ENCODE measurements at places on chromosomes 6 and 20.

- DNase-seq = no peak
Measured at GRCh38 chr6:141824350-141824749, 308.4 kb upstream of the GJE1 start.

- no peak for DNase-seq
Measured at GRCh38 chr6:169847141-169847674, 95.8 kb downstream of the ERMARD start.

- DNase-seq = no peak
Measured at GRCh38 chr6:122202576-122203137, 196.8 kb upstream of the HSF2 start.

GRCh38 chr6:157516319-157517026, 135.5 kb downstream of the ZDHHC14 start:
- DNase-seq = no peak

DNA sequence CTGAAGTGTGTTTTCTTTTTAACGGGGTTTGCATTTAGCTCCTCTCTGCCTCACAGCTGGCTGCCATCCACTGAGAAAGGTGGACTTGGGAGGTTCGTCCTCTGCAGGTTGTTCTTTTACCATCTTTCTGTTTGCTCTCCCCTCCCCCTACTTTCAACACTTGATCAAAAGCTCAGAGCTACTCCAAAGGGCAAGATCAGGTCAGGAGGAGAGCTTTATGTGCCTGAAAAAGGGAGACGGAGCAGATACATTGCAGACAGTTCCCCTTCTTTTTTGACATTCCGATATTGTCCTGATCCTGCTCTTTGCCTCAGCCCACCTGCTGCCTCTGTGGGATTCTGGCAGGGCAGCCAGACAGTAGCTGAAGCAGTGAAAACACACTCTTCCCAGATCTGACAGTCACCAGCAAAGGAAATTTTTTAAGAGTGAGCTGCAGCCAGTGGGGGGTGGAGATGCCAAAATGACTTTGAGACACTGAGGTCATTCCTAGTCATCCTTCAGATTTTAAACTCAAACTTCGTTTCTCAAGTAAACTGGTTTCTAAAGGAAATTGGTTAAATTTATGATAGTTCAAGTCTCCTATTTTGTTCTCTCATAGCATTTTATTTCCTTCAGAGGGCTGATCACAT, 26.5 kb downstream of the SMLR1 start:
- no peak for DNase-seq

GRCh38 chr6:128129679-128130078, 228.8 kb upstream of the THEMIS start:
- no peak for DNase-seq

GRCh38 chr20:47854687-47855212, 69.5 kb upstream of the SULF2 start:
- DNase-seq = no peak

DNA sequence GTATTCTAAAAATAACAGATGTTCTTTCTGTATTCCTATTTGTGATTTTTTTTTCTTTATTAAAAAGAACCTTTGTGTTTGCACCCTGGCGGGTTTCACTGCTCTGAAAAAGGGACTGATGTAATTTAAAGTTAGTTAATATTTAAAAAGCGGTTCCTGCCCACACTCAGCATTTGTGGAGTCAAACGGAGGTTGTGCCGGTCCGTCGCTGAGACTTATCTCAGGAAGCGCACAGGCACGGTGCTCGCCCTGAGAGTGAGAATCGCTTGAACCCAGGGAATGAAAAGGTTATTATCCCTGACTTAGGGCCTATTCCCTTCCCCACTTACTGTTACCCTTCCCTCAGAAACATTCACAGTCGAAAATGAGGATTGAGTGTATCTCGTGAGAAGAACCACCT, 366.7 kb downstream of the THBS2 start:
- no peak for DNase-seq

DNA sequence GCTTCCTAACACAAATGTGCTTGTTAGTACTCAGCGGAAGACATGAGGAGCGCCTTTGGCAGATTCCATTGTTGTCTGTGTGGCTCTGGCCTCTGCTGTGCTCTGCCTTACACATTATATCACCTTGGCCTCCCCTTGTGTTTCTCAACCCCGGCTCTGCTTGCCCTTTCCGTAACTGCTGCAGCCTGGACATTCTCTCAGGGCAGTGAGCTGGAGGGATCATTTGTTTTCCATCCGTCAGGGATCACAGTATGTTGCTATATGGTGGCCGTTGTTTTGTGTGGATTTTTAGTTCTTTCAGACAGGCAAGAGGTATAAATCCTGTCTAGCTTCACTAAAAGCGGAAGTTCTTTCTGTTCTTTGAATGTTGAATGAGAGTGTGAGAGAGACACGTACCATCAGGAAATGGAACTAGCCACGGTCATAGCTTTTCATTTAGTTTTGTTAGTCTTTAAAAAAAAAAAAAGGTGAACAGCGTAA, 175.1 kb downstream of the JARID2 start:
- DNase-seq = no peak

DNA sequence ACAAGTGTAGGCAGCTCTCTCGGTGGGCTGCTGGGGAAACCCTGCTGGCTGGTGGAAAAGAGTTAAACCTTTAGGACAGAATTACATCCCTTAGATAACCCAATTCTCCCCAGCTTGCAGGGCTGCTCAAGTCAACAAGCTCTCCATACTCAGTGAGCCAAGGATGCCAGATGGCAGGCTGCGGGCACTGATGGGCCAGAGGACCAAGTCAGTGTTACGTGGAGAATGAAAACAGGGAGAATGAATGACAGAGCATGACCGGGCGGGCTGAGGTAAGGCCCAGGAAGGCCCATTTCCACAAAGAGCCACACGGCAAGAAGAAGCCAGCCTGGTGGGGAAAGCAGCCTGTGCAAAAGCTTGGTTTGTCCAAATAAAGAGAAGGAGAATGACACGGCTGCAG, 58.7 kb upstream of the CD93 start:
- no peak for DNase-seq

GRCh38 chr6:108944707-108945680, 96.8 kb downstream of the ARMC2 start:
- DNase-seq = no peak

- no peak for DNase-seq
Measured at GRCh38 chr6:36246506-36247268, 23.2 kb upstream of the PNPLA1 start.

DNA sequence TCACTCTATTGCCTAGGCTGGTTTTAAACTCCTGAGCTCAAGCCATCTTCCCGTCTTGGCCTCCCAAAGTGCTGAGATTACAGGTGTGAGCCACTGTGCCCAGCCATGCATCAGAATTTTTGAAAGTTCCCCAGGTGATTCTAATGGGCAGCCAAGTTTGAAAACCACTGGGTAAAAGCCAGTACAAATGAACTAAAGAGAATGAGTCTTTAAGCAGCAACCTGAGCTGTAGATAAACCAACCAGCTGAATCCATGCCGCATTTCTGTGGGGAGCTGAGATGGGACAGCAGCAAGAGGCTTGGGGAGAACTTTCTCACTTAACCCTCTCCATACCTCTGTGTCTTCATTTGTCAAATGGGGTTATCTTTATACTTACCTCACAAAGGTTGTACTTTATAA, 67.5 kb downstream of the VEGFA start:
- no peak for DNase-seq

DNA sequence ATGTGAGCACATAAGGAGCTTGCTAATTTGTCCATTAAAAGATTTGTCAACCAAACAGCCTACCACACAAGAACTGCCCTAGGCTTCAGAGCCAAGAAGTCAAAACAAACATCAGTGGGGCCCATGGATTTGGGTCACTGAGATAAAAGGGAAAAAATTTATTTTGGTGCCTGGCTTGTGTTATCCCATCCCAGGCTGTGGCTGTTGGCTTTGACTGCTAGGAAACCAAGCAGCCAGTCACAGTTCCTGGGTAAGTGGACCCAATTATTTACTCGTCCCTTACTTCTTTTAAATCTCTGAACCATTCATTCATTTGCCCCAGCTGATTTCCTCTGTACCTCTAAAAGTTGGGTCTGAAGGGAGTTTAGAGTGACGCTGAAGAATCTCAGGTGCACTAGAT, 41.3 kb downstream of the EDN1 start:
- DNase-seq = no peak
